ENCODE measurements at places on chromosomes 3 and 15.
A peak's percentile ranks its signal among the peaks of the same experiment; 100 is the strongest.

- no peak for DNase-seq
These were observed 116.7 kb upstream of the ICE2 start for GRCh38 chr15:60595665-60596064.

DNA sequence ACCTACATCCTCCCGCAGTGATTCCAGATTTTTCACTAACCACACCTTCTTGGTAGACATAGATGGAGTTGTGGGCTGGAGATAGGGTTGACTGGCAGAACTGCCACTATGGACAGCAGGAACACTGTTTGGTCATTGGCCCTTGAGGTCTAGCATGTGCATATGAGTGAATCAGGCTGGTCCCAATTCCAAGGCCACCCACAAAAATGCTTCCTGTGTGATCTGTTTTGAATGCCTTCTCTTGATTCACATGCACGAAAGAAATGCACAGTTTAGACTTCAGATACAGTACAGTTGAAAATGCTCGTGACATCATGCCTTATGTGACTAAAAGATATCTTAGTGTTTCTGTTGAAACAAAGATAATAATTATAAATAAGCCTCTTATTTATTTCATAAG is 285.8 kb upstream of the SEMA6D start:
- no peak for DNase-seq

GRCh38 chr3:194731506-194732073 is 45.9 kb downstream of the FAM43A start:
- no peak for DNase-seq

- DNase-seq: no peak
These were observed 119.9 kb upstream of the RASGRP1 start for GRCh38 chr15:38684440-38685010.

DNA sequence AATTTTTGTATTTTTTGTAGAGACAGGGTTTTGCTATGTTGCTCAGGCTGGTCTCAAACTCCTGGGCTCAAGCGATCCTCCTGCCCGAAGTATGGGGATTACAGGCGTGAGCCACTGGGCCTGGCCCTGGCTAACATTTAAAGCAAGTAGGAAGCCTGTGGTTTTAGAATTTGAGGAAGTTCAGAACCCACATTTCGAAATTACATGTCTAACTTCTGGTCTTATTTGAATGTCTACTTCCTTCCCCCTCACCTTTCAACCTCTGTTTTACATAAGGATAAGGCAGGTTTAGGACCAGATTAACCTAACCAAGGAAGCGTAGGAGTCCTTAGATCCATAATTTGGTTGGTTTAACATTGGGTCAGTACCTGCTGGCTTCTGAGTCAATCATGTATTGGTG is 120.5 kb upstream of the PROK2 start:
- DNase-seq: peak; percentile 36

DNA sequence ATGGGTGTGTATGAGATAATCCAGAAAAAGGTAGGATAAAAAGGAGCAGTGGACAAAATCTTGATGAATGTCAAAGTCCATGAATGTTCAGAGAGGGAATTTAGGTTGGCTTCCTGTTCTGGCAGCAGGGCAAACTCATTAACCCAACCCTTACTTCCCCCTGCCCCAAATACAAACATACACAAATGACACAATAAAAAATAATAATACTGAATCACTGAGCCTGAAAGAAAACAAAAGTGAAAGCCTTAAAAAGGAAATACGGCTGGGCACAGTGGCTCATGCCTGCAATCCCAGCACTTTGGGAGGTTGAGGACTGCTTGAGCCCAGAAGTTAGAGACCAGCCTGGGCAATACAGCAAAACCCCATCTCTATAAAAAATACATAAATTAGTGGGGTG is 62.9 kb downstream of the GPR176 start:
- no peak for DNase-seq

DNA sequence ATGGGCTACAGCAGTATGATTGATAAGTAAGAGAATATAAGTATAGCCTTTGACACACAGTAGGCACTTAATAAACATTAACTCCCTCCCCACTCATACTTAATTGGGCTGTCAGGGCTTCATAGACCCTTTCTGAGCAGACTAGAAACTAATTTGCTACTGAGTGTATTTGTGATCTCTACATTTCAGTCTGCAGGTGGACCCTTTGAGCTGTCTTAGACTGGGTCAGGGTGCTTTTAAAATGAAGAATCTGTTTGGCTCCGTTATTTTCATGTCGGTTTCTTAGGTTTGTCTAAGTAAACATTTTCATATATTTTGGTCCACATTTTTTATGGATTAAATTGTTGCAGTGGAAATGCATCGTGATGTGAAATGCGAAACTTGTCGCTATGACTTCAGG is 50.3 kb upstream of the SELENOK start:
- DNase-seq: no peak

DNA sequence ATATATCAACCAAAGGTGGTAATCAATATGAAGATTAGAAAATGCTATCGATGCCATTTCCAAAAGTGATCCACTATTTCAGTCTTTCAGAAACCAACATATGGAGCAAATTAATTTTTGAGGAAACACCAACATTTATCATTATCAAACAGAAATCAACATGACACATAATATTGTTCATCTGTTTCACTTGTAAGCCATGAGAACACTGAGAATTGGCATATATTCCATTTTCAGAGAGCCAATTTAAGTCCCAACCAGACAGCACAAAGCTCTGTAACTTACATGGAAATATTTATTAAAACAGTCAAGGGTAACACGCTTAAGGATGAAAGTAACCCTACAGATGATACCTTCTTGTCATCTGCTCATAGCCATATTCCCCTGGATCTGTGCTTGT is 37.6 kb upstream of the STRIT1 start:
- no peak for DNase-seq

- no peak for DNase-seq
These were observed 11.3 kb upstream of the ANKRD63 start for GRCh38 chr15:40293905-40294895.

GRCh38 chr15:80679804-80680175 is 15.3 kb upstream of the ABHD17C start:
- DNase-seq: no peak

DNA sequence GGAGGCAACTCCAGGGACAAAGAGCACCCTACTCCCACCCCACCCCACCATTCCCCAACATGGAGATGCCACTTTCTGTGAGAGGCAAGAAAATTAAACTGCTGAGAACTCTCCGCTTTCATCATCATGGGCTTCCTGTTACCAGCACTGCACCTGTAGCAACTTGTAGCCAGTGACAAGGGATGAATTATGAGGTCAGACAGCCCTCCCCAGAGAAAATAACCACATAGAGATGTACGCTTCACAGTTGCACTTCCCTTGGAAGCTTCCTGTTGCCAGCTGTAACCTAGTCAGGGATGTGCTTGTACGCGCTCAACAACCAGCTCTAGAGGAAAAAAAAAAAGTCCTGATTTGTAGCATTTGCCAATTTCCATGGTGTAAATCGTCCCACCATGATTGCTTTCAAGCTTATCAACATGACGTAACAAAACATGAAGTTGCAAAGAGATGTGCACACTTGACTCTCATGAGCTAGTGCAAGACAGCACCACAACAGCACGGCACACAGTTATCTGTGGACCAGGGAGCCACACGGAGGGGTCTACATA is 145.4 kb downstream of the RAB11A start:
- no peak for DNase-seq

DNA sequence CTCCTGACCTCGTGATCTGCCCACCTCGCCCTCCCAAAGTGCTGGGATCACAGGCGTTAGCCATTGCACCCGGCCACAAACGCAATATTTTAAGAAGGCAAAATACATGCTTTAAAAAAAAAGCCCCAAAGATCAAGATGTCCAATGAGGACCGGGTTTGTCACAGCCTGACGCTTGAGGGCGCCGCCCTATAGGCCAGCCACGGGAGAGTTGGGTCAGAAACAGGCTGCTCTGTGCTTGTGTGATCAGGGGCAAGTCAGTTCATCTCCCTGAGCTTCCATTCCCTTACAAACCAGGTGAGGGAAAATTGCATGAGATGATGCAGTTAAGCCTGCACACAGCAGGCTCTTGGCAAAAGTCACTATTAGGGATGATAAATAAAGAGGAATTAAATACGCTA is 23.9 kb downstream of the FAM174B start:
- DNase-seq: no peak

- DNase-seq: no peak
These were observed 1.1 kb upstream of the FAM3D start for GRCh38 chr3:58667704-58668103.

DNA sequence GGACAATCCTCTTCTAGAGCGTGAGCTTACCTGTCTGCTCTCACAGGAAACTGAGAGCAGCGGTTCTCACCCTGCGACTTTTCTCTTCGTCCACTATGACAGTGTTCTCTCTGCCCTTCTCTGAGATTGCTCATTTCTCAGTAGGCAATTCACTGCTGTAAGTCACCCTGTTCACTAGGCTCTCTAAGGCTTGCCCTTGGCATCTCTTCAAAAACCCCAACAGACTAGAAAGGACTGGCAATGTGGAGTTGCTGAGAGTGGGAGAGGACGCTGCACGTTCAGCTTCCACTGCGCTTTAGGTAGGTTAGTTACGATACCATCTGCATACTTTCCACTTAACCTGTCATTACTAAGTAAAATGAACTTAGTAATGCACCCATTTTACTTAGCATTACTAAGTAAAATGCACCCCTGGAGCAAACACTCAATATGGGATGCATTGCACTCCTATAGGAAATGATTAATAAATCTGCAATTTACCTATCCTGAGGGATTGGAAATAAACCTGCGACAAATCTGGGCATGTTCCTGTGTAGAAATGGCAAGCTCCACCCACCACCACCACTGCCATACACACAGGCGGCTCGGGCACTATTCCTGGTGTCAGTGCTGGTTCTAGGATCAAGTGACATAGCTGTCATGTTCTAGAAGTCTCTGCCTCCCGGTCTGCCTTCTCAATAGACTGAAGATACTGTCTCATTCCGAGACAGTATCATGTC is 21.4 kb downstream of the XPC start:
- no peak for DNase-seq

- DNase-seq: no peak
These were observed 378.6 kb downstream of the NTRK3 start for GRCh38 chr15:87877822-87878542.

GRCh38 chr15:69150336-69150735 is 10.1 kb upstream of the GLCE start:
- DNase-seq: no peak

- peak; percentile 21 for DNase-seq
These were observed 308.4 kb downstream of the PDCD6IP start for GRCh38 chr3:34106879-34107278.

DNA sequence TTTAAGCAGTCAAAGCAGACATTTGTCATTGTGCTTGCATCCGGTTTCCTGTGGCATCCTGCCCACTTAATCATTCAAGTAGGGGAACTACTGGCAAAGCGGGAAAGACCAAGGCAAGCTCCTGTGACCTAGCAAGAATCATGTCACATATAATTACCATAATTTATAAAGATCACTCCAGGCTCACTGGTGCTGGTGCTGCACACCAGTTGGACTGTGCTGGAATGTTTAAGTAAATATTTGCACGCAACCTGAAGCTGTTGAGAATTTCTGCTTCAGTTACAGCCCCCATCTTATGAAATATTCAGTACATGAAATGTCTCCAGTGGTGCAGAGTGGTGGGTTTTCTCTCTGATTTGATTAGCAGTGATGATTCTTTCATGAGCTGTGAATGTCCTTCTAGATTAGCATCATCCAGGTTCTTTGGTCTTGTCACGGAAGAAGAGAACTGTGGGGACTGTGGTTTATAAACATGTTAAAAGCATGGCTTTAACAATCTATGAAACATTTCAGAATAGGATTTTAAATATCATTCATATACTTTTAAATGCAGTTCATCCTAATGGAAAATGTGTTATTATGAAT is 621.3 kb upstream of the EPHA6 start:
- DNase-seq: no peak

GRCh38 chr3:155323063-155323666 is 29.7 kb upstream of the STRIT1 start:
- DNase-seq: peak; percentile 12

- DNase-seq: peak; percentile 100
These were observed 8.6 kb downstream of the VPS18 start for GRCh38 chr15:40902605-40903561.

DNA sequence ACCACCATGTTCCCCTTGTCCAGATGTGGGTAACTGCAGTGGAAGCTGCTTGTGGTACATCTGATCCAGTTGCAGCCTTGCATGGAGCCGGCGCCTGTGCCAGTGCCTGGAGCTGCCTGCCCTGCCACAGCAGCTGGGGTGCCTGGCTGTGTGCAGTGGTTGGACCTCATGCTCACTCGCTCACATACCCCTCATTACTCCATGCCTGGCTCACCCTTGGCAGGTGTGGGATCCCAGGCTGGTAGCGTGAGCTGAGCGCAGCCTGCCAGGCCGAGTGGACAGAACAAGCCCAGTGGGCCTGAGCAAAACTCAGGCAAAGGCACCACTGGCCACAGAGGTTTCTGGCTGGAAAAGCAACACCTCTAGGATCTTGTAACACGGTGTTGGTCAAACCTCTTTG is 35.7 kb downstream of the ROPN1B start:
- DNase-seq: no peak

- no peak for DNase-seq
These were observed 112.2 kb downstream of the FEZF2 start for GRCh38 chr3:62261121-62261520.

- no peak for DNase-seq
These were observed 10.0 kb downstream of the LRTM1 start for GRCh38 chr3:54917862-54918261.

- DNase-seq: no peak
These were observed 11.8 kb downstream of the NPTN start for GRCh38 chr15:73621286-73621826.

Data from HL-60 (cell line).